Esophagus squamous epithelium (tissue), 5 donors: ENCODE measurements at places on chromosomes 13 and 19.

DNA sequence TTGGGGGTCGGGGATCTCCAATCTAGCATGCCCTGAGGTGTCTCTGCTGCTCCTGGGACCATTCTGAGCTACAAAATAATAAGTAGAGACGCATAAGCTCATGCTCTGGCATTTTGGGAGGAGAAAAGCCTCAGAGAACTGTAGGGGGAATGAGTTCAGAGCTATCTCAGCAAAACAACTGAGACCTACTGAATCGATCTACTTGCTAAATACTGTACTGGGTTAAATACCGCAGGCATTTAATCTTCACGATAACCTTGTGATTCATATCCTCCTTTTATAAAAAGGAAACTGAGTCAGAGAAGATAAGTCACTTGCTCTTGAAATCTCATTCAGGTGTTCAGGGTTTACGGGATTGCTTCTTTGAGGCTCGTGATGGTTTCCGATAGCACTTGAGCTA is 468.1 kb downstream of the FGF9 start:
- no peak for DNase-seq

- DNase-seq = no peak
These were observed 739.1 kb downstream of the DIAPH3 start for GRCh38 chr13:59424661-59425060.

- DNase-seq = no peak
These were observed 351.2 kb downstream of the PCDH17 start for GRCh38 chr13:57982782-57983181.

DNA sequence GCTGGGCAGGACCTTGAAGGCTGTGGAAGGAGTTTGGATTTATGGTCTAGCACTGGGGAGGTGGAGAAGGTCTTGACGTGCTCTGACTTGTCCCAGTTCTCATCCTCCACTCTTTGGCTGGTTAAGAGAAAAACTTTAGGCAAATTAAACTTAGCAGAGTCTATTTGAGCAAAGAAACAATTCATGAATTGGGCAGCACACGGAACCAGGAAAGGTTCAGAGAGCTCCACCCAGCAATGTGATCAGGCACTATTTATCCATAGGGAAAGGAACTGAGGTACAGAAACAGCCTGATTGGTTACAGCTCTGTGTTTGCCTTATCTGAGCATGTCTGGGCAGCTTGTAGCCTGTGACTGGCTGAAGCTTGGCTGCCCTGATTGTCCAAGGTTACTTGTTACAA is 45.4 kb upstream of the CYP2B6 start:
- no peak for DNase-seq
